Coronary artery (tissue), 2 donors: ENCODE measurements at places on chromosomes 2 and 18.

GRCh38 chr2:67782443-67782842, 280.4 kb downstream of the C1D start:
- no peak for DNase-seq

GRCh38 chr2:170073288-170073687, 104.7 kb upstream of the MYO3B start:
- DNase-seq: no peak

DNA sequence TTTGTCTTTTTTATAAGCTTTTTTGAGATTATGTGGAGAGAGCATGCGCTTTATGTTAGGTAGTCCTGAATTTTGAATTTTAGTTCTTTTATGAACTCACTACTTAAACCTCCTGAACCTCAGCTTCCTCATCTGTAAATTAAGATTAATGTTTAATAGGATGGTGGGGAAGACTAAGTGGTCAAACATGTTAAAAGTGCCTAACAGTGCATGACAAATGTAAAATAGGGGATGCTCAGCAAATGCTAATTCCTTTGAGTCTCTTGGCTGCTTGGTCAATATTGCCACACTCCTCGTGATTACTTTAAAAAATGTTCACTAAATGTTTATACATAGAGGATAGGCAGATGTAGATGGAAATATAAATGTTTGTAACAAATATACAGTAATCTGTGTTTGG, 6.8 kb downstream of the BIRC6 start:
- DNase-seq: no peak

DNA sequence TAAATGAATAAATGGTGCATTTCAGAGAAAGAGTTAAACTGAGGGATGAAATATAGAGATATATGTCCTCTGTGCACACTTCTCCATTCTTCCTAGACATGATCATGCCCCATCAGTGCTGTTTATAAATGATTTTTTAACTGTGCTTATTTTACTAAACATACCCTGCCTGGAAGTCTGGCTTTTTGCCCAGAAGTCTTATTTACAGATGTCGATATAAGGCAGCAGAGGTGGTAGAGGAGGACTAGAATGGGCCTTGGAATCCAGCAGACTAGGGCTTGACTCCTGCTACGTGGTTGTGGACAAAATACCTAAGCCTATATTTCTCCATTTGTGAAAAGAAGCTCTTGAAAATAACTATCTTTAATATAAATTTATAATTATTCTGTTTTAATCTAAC, 355.5 kb downstream of the RAD51AP2 start:
- DNase-seq: no peak

DNA sequence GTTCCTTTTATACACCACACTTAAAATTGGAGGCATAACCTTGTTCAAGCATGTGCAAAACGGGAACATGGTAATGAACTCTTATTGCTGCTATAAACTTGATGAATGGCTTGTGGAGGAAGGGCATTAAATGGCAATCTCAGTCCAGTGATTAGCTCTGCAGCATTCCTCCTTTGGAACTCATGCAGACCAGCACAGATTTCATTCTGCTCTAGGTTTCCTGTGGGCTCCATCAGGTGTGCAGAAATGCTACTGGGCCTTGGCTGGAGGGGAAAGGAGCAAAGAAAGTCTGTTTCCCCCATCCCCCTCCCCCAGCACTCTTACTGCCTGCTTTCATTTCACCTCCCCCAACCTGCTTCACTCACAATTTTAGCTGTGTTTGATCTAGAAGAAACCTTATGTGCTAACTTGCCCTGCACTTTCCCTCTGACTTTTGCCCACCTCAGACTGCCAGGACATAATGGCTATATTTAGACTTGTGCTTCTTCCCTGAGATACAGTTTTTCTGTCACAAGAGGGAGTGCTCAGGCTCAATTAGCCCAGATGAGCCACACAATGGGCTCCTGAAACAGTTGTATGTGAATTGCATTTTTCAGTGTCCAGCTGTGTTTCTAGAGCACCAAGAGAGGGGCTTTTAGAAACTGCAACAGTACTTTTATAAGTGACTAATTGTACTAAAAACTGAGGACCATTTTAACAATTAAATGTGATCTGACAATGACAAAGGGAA, 109.8 kb downstream of the FSHR start:
- DNase-seq: no peak

DNA sequence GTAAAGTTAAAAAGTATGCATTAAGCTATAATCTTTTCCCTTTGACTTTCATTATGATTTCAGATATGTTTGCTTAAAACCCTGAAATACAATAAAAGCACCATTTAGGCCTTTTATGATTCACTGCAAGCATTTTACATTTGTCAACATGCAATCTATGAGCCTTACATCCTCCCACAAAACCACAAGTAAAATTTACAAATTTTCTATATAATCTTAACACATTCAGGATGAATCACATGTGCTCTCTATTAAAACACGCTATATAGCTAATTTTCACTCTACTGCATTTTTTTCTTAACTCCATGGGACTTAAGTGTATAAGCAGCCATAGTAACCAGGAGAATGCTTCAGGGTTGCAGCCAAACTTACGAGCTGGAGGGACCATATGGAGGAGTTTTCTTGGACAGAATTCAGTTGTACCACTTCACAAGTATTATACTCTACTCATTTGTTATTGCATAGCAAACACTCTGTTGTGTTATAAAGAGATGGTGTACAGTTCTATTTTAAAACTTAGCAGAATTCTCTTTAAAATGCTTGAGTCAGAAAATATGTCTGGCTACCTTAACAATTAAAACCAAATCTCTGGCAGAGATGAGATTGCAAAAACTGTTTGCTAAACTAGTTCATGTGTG, 293.2 kb downstream of the ALK start:
- DNase-seq: no peak

- DNase-seq: no peak
Measured at GRCh38 chr2:220552790-220553535, 925.5 kb downstream of the SLC4A3 start.

- DNase-seq: no peak
Measured at GRCh38 chr2:98932778-98933343, 3.2 kb downstream of the CRACDL start.

DNA sequence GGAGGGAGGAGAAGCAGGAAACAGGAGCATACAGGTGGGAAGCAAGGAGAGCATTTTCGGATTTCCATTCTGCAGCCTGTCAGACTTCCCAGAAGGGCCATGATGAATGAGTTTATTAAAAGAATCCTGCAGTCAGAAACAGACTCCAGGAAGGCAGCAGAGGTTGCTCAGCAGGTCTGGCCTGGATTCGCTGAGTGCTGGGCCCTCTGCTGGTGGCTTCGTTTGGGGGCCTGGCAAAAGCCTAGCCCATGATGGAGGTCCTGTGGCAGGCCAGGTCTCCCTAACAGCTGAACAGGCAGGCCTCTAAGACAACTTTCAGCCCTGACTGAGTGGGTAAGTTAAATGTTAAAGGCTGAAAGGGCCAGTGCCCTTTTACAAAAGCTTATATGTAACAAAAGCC, 108.2 kb upstream of the CAPN13 start:
- DNase-seq: no peak

DNA sequence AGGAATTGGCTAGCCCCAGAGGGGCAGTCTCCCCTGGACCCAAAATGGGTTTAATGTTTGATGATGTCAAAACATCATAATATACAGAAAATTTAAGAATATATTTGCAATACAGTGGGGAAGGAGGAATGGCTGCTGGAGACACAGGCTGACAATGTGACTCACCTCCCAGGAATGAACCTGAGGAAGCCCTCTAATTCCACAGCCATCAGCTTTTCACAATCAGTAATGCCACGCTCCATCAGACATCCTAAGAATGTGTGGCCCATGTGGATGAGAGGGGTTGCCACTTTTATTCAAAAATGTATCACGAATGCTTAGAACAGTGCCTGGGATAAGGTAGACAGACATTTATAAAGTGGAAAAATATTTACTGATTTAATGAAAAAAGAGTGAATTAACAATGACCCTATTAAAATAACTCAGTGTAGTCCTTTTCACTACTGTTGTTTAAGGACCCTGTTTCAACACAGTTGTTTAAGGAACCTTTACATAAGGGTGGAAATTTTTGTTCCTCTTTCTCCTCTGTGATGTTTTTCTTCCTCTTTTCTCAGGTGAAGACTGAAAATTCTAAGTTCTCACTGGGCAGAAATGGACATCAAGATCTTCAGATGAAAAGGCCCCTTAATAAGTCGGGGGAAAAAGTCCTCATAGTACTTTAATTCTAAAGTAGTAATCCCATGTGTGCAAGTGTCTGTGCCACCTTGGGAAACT, 17.5 kb upstream of the TMEM163 start:
- no peak for DNase-seq

- DNase-seq: no peak
Measured at GRCh38 chr2:217102956-217103355, 243.1 kb upstream of the TNP1 start.

- DNase-seq: no peak
Measured at GRCh38 chr2:75709297-75709696, 1.4 kb downstream of the GCFC2 start.

DNA sequence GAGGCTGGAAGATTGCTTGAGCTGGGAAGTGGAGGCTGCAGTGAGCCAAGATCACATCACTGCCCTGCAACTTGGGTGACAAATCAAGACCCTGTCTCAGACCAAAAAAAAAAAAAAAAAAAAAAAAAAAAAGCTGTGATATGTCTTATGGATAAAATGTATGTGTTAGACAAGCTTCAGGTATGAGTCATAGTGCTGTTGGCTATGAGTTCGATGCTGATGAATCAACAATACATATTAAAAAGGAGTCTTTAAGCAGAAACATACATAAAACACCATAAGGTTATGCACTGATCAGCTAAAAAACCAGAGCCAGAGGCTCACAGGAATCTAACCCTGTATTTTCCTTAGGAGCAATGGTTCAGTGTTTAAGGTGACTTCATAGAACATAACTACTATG, 332.3 kb downstream of the NCKAP5 start:
- DNase-seq: no peak

DNA sequence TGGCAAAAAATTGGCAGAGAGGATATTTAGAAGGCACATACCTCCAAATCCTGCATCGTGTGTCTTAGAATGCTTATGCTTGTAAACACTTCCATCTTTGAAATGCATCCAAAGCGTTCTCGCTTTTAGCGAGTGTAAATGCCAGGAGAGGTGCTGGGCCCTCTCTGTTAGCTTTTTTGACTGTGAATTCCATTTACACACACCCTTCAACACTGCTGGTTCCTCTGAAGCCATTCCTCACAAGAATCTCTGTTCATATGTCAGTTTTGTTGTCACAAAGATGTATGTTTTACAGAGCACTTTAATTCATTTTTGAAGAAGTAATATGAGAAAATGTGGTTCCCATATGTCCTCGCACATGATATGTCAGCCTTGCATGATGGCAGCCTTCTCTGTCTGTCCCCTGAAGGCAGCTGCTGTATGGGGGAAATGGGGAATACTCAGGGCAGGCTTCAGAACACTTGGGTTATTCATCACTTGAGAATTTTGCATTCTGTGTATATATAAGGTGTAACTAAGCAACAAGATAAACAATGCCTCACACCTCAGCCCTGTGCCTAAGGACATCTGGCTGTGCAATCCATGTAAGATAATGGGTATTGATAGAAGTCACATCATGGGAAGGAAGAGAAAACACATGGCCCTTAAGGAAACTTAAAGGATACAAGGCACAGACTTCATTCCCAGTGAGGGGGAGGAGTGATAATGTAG, 52.3 kb downstream of the RAB27B start:
- DNase-seq: no peak

GRCh38 chr2:226643946-226644282, 155.7 kb downstream of the IRS1 start:
- DNase-seq: no peak

DNA sequence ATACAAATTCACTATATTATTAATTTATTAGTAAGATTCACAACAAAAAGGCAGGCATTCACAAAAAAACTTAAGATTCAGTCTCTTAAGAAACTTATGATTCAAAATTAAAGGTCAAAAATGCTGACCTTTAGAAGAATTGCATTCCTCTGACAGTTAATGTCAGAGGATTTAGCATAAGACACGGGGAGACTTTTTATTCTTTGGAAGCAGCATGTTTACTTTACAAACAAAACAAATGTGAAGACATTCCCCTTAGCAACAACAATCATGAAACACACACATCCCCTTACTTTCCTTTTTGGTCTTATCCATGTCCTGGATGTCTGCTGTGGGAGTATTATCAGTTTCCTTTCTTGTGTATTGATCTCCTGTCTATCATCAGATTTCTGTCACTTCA, 117.1 kb downstream of the RAD51AP2 start:
- no peak for DNase-seq

- no peak for DNase-seq
Measured at GRCh38 chr2:59342166-59342565, 1101.0 kb upstream of the FANCL start.

DNA sequence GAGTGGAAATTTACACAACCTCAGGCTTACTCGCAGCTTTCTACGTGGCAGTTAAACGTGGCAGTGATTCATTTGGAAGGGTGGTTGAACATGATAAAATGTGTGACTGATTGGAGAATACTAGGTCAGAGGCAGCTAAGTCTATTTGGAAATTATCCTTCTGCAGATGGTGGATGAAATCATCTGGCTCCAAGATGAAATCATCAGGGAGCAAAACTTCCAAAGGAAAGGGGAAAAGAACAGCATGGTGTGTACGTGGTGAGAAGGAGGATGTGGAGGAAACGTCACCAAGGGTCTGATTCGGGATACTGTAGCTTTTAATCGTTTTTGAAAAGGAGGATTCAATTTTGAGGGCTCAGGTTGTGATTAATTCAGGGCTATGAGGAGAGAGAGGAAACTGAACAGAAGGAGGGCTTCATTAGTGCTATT, 47.9 kb downstream of the COL3A1 start:
- no peak for DNase-seq

DNA sequence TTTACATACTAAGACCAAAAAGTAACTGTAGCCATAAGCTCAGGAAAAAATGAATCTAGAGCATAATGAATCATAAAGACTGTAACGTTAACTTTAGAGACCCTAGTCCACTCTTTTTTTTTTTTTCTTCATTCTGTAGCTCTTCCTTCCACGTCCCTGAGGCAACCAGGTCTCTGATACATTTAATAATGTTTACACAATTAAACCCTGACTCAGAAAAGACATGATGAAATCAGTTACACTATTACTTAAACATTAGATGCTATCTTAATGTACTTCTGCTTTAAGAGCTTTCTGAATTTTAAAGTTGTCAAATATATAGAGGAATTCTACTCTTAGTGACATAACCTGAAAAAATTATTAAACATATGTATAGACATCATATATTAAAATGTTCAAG, 1121.5 kb upstream of the DDX18 start:
- DNase-seq: no peak

GRCh38 chr2:64951306-64951953, 37.8 kb upstream of the SLC1A4 start:
- no peak for DNase-seq

DNA sequence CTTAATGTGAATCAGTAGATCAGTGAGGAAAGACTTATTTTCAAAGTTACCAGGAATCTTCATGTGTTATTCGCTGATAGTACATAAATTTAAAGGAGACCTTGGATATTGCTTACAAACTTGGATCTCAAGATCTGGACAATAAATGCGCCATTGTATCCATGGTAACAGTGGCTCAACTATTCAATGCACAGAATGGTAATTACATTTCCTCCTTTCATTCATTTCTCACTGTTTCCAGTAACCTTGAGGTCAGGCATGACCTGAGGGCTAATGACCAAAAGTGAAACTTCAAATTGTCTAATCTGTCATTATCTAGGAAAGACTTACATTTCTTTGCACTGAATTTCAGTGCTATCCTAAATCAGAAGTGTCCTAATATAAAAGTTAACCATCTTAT, 8.1 kb downstream of the LRP2 start:
- DNase-seq: no peak

GRCh38 chr18:7116001-7116730, 1.4 kb downstream of the LAMA1 start:
- no peak for DNase-seq
